ENCODE measurements at places on chromosomes 11 and 22. TPM values are rescaled to one million over a fixed set of nuclear protein-coding genes. Genes with fewer than 3 reads are reported as not detected.

DNA sequence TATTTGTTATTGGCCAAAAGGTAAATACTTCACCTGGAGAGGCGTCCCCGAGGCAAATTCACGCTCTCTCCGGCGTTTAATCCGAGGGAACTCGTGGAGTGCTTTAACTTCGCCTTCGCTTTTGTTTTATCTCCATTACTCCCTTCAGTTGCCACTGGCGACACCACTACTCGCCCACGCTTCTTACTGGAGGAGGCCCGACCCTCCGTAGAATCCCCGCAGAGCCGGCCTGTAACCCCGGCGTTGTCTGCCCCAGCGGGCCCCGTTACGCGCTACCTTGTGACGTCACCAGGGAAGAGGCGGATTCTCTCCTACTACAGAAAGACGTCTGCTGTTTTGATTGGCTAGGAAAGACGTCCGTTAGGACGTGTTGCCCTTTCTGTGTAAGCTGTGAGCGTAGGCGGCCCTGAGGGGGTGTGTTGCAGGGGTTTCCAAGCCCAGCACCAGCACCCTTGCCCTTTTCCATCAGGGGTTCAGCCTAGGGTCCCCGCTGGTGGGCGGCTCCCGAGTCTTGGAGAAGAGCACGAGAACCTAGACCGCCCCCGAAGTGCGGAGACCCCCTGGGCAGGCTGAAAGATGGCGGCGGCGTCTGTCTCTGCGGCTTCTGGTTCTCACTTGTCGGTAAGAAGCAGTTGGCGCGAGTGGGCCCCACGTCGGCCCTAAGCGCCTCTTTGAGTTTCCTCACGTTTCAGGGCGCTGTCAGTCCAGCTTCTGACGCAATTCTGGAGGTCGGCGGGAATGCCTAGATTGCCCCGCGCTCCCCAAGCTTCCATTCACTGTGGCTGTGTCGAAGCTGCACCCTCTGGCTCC, at the start of gene CEP57:
Gene CEP57, plus strand, starts transcription at position 376 of the 810 bp plus-strand sequence. Its CDS starts 201 bp downstream, at position 577.
- DNase-seq = peak; percentile 89

- no peak for DNase-seq
Observed at GRCh38 chr11:78180751-78181150, 7.7 kb downstream of the KCTD21 start.

- no peak for DNase-seq
Observed at GRCh38 chr11:121479698-121480238, 27.0 kb upstream of the SORL1-AS1 start.

DNA sequence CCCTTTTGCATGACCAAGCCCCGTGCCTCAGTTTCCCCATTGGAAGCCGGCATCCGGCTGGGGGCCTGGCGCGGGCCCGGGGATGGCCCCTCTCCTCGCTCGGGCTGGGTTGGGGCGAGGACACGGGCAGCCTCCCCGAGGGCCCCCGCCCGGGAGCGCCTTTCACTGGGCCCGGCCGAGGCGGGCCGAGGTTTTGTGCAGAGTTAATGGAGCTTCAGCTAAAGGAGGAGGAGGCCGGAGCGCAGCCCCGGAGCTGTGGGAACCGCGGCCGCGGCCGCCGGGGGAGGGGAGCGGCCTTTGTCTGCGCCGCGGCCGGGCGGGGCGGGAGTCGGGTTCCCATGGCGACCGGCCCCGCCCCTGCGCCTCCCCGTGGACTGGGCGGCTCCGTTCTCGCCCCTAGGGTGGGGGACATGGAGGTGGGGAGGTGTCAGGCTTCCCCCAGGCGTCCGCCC, 1.4 kb upstream of the MAPK11 start:
- DNase-seq = peak; percentile 95

GRCh38 chr11:102367364-102367763, 20.4 kb downstream of the BIRC2 start:
- DNase-seq = no peak

- no peak for DNase-seq
Observed at GRCh38 chr11:88531831-88532230, 194.3 kb upstream of the CTSC start.

- DNase-seq = no peak
Observed at GRCh38 chr11:15236559-15236958, 121.8 kb downstream of the INSC start.

GRCh38 chr22:24580276-24580675, 12.6 kb downstream of the LRRC75B start:
- no peak for DNase-seq

- DNase-seq = no peak
Observed at GRCh38 chr11:125287491-125288210, 123.1 kb downstream of the PKNOX2 start.

DNA sequence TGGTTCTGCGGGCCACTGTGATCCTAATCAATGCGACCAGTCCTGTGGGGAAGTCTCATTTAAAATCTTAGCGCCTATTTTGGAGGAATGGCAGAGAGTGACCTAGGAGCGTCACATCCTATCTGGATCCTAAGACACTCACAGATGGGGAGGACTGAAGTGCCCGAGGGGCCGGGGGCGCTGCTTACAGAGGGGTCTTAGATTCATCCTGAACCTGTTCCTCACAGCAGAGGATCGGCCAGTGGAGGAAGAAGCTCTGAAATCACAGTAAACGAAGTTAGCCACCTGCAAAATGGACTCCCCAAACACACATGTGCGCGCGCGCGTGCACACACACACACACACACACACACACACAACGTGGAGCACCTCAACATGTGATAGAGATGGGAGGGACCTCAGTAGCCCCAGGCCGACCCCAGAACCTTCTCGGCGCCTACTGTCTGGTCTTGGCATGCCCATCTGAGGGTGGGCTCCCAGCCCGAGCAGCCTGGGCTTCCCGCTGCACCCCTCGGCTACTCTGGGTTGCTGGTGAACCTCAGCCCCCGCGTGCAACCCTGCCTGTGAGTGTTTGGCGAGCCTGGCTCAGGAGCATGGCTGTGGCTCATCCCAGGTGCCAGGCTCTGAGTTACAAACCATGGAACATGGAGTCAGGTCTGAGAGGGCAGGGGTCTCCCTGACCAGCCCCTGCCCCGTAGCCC, 613.3 kb downstream of the TBC1D22A start:
- DNase-seq = peak; percentile 19

GRCh38 chr11:108897071-108897481, 232.2 kb downstream of the DDX10 start:
- DNase-seq = no peak

GRCh38 chr11:45237711-45238315, 48.3 kb downstream of the SYT13 start:
- no peak for DNase-seq

GRCh38 chr11:114610984-114611944, 15.7 kb upstream of the NXPE4 start:
- DNase-seq = no peak

DNA sequence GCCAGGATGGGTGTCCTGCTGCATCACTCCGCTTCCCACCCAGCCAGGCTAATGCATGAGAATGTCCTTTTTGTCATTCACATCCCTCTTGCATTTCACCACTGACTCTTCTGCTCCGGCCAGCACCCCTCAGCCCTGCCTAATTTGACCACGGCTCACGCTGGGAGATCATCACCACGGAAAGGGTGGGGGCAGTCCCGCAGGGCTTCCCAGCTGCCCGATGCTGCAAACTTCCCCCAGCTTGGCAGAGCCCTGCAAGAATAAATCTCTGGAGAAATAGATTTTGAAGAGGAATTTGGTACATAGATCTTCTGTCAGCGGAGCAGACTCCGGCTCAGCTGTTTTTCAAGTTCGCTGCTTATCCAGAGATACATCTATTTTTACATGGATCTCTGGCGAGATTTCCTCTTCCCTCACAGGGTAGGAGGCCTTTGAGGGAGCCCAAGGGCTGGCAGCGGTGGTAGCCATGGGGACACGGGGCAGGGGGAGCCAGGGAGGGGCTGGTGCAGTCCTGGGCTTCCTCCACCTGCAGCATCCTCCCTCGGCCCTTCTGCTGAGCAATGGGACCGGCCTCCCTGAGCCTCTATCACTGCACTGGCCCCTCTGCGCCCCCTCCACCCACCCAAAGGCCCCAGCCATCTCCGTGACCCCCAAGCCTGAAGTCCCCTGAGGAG, 62.6 kb downstream of the BUD13 start:
- DNase-seq = no peak

GRCh38 chr11:24134879-24135589, 361.8 kb upstream of the LUZP2 start:
- DNase-seq = no peak

- peak; percentile 51 for DNase-seq
Observed at GRCh38 chr11:1785749-1786413, 22.2 kb upstream of the CTSD start.

- DNase-seq = no peak
Observed at GRCh38 chr11:34840736-34841386, 75.3 kb downstream of the APIP start.

- no peak for DNase-seq
Observed at GRCh38 chr11:79466411-79466810, 25.6 kb upstream of the TENM4 start.

DNA sequence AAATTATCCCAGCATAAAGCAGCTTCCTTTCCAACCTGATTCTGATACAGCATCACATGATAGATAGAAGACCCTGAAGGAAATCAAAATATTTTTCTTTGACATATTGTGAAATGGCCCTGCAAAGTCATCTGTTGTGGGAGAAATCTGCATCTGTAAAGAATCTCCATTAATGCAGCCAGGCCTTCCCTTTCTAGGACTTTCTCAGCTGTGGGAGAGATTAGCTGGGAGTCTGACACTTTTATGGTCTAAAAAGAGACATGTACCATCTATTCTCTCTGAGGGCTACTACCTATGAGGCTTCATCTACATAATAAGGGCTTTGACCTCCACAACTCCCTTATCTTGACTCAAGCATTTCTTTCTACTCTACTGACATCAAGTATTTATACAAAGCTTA, 238.1 kb downstream of the SWAP70 start:
- no peak for DNase-seq

- DNase-seq = no peak
Observed at GRCh38 chr11:114311946-114312345, 15.7 kb downstream of the NNMT start.

- DNase-seq = peak; percentile 91
Observed at GRCh38 chr11:827146-827896, 398 bp upstream of the CRACR2B start.

- no peak for DNase-seq
Observed at GRCh38 chr11:117879516-117880480, 3.3 kb upstream of the FXYD6 start.

GRCh38 chr11:108501396-108501795, 3.2 kb upstream of the POGLUT3 start:
- no peak for DNase-seq

DNA sequence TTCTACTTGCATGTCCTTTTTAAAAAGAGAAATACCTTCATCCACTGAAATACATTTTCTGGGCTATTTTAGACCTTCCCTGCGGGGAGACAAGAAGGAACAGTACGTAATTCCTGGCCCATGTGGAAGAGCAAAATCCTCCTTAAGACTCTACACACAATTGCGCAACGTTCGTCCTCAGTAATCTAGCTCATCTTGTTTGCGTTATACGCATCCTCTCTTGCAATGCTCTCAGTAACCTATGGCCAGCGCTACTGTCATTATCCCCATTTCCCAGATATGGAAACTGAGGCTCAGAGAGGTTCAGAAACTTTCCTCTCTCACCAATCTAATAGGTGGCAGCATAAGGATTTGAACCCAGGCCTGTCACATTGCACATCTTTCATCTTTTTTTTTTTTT, 54.6 kb downstream of the RPUSD4 start:
- no peak for DNase-seq

DNA sequence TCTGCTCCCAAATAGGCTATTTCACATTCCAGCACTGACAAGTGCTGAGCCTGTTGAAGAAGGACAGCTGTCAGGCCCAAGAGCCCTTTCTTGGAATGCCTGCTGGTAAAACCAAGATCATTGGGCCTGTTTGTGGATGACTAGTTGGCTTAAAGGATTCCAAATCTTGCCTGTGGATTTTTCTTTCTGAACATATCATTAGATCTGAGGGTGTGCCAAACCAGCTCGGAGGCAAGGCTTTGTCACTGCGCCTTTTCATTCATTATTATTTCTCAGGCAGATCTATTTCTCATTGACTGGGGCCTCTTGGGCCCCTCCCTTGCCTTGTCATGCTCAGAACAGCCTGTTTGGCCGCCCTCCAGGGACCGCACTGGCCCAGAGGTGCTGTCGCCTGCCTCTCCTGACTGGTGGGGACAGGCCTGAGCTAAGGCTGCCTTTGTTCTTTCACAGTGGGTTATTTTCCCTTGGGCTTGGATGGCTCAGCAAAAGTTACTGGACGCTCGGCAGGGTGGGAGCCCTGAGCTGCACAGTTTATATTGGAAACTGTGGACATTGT, 222.7 kb upstream of the SESN3 start:
- DNase-seq = peak; percentile 54

- DNase-seq = no peak
Observed at GRCh38 chr22:47171441-47172221, 409.2 kb downstream of the TBC1D22A start.

DNA sequence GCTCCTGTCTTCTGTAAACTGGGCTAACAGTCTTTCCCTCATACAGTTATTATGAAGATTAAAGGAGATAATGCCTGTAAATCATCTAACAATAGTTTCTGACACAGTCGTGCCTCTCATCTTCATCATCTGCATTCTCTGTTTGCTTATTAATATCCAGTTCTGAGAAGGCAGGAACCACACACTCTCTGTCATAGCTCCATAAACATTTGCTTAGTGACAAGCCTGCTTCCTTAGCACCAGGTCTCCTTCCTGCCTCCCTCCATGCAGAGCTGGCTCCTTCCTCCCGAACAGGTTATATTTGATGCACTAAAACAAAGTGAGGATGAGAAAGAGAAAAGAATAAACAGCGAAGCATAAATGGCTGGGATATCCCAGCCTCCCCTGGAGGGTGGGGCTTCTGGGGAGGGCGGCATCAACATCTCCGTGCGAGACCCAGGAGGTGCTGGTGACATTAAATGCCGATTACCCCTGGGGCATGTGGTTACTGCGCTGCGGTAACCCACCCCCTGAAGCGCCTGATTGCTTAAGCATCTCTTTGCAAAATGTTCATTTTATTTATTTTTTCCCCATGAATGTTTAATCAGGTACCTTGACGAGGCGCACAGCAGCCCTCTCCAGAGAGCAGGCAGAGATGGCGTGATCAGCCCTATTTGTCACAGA, 404.9 kb downstream of the NXPE2 start:
- no peak for DNase-seq

GRCh38 chr11:46475926-46476545, 84.5 kb upstream of the CHRM4 start:
- no peak for DNase-seq

GRCh38 chr11:25691959-25692358, 640.0 kb upstream of the ANO3 start:
- no peak for DNase-seq

GRCh38 chr11:24413391-24413790, 83.5 kb upstream of the LUZP2 start:
- DNase-seq = no peak

Gene TMEM41B
- 86.9 TPM for total RNA-seq

Gene NNMT
- total RNA-seq = 93.4 TPM

Gene SNAP29
- total RNA-seq = 28.3 TPM

Gene BCL2L13
- total RNA-seq = 43.4 TPM

Gene XKR3
- total RNA-seq = not detected

Gene JAML
- 102 TPM for total RNA-seq

Gene EXPH5
- total RNA-seq = 12.8 TPM

Gene GLYATL2
- not detected for total RNA-seq

Gene PRR33
- total RNA-seq = not detected

Gene SMIM38
- 0.61 TPM for total RNA-seq

Gene DNAJB7
- not detected for total RNA-seq

Gene B3GAT1
- total RNA-seq = 2.2 TPM

Gene KCNJ11
- total RNA-seq = 9.5 TPM

Gene HTR3B
- total RNA-seq = not detected

Gene IFITM2
- 228 TPM for total RNA-seq

Gene TIMP3
- 537 TPM for total RNA-seq

Gene MPZL2
- 125 TPM for total RNA-seq

All from upper lobe of left lung (tissue), 6 donors.